ENCODE measurements at places on chromosomes 13 and 19.

DNA sequence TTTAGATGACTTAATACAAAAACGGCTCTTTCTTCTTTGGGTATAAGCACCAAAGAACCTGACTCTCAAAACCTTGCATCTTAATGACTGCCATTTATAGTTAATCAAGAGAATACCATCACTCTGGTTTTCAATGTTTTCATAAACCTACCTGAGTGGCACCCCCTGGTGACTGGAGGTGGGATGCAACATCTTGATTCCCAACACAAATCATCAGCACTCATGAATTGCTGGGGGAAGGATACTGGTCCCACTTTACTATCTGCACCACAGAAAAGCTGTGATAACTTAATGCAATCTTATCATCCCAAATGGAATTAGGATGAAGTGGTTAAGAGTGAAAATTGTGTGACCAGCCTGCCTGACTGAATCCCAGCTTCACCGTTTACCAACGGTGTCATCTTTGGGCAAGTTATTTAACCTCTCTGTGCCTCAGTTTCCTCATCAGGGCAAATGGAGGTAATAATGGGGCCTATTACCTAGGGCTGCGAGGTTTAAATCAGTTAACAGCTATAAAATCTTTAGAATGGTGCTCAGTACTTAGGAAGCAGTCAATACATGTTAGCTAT is 366.4 kb downstream of the KLF12 start:
- DNase-seq, result peak; percentile 4

GRCh38 chr19:38812841-38813320 is at the start of gene LGALS4:
LGALS4 (minus strand) TSS chr19:38812945; CDS start chr19:38812886, 59 bp downstream.
- no peak for DNase-seq

- DNase-seq, result no peak
Measured at GRCh38 chr19:8221161-8221560, 12.0 kb downstream of the CERS4 start.

GRCh38 chr13:48175185-48175584 is 57.8 kb upstream of the ITM2B start:
- no peak for DNase-seq

DNA sequence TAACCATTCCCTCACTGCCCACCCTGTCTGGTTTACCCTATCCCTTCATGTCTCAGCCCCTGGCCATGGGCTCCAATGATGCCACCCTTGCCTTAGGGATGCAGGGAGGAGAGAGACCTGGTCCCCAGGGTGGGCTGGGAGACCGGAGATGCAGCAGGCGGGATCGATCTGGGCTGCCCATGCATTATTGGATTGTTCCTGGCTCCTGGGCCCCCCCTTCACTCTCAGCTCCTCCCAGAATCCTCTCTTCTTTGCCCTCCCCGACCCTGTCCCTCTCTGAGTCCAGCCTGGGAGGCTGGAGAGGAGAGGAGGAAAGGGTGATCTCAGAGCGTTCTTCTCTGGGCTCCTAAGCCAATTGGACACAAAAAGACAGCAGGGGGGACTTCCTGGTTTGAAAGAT is 5.8 kb downstream of the KASH5 start:
- no peak for DNase-seq

DNA sequence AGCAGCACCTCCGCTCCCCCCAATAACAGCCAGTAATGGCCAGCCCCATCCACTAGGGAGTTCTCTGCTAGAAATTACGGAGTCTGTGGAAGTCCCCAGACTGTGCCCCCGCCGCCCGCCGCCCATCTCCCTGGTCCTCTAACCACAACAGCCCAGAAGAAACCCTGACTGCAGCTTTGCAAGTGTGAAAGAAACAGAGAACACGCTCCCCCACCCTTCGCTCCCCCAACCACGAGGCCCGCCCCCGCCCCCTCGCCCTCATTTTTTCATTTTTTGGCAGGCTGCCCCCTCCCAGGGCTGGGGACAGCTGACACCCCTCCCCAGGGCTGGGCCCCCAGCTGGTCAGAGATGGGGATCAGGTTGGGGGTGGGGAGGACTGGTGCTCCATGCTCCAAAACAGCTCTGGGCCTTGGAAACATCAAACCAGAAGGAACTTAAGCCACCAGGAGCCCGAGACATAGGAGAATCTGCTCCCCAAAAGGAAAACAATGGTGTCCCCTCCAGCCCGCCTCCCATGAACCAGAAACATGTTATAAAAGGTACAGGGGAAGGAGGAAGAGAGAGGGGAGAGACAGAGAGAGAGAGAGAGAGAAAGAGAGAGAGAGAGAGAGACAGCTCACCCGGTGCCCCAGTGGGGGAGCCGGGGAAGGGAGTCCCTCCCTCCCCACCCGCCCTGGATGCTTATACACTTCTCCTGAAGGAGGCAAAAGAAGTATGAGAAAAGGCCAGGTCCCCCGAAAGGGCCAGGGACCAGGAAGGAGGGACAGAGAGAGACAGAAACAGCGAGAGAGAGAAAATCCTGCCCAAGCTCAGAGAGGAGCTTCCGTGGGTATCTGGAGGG is 29.8 kb upstream of the ASF1B start:
- no peak for DNase-seq

GRCh38 chr13:110593430-110594130 is 21.8 kb upstream of the NAXD start:
- no peak for DNase-seq

DNA sequence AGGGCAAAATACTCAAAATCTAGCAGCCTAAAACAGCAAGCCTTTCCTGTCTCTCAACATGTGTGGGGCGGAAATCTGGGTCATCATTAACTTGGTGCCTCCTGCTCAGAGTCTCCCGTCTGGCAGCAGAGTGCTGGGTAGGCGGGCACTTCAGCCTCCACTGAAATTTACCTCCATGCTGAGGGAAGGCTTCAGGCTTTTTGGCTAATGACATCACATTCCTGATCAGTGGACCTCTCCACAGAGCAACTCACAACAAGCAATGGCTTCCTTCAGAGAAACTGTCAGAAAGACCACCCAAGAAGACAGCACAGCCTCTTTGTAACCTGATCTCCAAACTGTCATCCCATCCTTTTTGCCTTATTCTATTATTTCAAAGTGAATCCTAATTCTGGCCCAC is 1109.0 kb downstream of the UQCRFS1 start:
- DNase-seq, result no peak

GRCh38 chr13:109870696-109871370 is 84.5 kb upstream of the IRS2 start:
- DNase-seq, result no peak

DNA sequence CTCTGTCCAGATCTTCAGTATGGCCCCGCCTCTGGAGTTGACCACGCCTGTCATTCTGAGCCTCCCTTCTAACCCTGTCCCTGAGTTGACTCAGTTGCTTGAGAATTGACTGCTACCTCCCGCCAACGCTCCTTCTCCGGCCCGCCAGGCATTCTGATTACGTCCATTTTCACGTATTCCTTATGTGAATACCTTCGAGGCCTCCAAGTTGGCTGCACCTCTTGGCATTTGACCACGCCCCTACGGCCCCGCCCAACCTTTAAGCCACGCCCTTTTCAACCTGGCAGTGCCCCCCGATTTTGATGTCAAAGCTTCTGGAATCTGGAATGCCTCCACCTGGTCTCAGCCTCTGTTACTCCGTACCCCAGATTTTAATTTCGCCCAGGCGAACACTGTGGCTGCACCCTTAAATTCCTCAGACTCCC is 1.7 kb upstream of the EML2 start:
- peak; percentile 35 for DNase-seq

DNA sequence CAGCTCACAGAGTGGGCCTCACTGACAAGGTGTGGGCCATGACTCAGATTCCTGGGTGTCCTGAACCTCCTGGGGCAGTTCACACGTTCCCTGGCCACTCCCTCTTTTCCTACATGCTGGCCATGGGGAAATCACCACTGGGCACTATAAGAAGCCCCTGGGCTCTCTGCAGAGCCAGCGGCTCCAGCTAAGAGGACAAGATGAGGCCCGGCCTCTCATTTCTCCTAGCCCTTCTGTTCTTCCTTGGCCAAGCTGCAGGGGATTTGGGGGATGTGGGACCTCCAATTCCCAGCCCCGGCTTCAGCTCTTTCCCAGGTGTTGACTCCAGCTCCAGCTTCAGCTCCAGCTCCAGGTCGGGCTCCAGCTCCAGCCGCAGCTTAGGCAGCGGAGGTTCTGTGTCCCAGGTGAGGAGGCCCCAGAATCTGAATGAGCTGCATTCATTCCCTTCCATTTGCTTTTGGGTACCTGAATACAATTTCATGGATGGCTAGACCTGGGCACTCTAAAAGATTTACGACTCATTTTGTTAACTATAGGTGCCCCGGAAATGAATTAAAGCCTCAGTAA is at the start of gene OLFM4:
TSS of gene OLFM4 (plus strand) at position 177 of the 567 bp plus-strand sequence. CDS start at position 201, 24 bp downstream.
- DNase-seq, result no peak

DNA sequence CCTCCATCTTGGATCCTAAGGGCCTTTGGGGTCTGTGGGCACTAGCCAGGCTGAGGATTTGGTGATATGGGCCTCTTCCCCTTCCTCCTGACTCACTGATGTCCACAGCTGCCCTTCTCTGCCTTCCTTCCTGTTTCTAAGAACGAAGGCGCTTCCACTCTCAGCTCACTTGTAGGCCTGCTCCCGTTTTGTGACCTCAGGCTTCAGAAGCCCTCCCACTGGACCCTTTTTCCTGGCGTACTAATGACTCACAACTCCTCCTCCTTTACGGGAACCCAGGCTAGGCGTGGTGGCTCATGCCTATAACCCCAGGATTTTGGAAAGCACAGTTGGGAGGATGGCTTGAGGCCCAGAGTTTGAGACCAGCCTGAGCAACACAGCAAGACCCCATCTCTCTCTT is 55.6 kb downstream of the TMED1 start:
- DNase-seq, result no peak

- DNase-seq, result no peak
Measured at GRCh38 chr13:33711436-33711835, 106.5 kb upstream of the RFC3 start.

GRCh38 chr13:45194081-45194939 is 6.5 kb downstream of the KCTD4 start:
- DNase-seq, result no peak

Measured in stimulated activated CD4-positive, alpha-beta T cell treated with anti-CD3 and anti-CD28 coated beads, Interleukin-1b, Interleukin-23, amount 100 ng/mL, for 24 hours (primary cell).